T-helper 22 cell (primary cell): ENCODE measurements at places on chromosomes 2 and 18.
A peak's percentile ranks its signal among the peaks of the same experiment; 100 is the strongest.

DNA sequence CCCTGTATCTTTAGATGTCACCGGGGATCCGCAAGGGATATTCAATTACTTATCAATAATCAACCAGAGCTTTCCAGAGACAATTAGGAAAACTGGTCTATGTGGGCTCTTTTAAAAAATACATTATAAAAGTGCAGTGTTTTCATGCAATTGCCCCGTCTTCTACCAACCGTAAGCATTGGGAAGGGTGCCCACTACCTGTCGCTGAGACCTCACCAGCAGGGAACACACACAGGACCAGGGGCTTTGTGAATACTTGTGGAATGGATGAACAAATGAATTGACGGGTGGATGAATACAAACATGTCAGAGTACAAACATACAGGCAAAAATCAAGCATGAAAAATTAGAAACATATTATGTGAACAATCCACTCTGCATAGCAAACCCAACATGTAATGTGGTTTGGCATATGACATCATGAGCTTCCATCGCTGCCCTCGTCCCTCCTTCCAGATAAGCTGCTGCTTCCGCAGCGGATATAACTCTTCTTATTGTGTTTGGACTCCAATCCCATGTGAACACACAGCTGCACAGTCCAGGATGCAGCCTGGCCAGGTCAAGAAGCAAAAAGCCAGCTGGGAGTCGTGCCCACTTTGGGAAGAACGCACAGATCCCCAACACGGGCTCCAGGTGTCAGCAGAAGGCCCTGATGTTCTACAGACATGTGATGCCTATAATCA, 5.3 kb downstream of the FHL2 start:
- no peak for DNase-seq

DNA sequence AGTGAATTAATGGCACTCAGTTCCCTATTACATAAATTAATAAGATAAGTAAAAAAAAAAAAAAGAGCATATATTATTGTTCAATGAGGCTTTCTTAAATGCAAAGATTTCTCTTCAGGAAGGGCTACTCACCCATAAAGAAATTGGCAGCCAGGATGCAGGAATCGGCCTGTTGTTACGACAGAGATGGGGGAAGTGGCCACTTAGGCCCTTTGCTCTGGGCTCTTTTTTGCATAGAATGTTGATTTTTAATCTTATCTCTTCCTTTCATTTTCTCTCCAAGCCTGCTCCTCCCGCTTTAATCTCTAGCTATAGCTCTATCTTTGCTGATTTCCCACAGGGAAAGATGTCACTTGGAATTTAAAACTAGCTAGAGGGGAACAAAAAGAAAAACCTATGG, 391.8 kb upstream of the CRIM1 start:
- DNase-seq: no peak

DNA sequence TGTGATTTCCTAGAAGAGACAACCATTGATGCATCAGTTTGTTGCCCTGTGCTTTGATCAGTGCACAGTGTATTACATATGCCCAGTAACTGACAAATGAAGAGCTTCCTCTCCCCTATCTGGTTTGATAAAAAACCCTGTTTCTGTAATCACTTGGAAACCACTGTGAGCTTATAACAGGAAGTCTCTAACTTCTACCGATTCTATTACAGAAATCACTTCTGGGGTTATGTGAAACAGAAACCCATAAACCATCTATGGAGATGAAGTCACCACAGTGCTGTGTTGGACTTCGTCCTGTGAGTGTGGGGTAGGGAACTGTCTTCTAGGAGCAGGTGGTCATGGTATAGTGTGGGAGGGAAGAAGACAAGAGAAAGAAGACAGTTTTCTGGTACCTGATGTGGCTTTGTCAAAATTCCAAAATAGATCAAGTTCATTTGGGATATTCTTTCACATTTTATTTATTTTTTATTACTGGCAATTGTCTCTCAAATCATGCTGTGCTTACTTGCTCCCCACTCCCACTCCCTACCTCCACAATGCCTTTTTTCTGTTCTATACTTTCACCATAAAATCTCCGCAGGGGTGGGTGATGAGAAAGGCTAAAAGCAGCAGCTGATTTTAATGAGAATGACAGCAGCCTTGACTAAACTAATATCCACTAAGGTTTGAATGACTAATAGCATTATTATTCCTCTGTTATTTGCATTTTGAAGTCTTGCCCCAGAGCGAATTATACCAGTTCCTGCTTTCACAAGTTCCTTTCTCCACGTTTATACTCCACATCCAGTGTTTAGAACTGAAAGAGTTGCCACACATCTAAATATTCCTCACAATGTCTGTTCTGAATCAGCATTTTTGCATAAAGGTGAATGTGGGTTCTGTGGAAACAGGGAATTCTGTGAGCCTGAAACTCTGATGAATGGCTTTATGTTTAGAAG, 41.7 kb upstream of the RND3 start:
- no peak for DNase-seq

GRCh38 chr2:170548304-170548703, 166.8 kb upstream of the SP5 start:
- DNase-seq: no peak

DNA sequence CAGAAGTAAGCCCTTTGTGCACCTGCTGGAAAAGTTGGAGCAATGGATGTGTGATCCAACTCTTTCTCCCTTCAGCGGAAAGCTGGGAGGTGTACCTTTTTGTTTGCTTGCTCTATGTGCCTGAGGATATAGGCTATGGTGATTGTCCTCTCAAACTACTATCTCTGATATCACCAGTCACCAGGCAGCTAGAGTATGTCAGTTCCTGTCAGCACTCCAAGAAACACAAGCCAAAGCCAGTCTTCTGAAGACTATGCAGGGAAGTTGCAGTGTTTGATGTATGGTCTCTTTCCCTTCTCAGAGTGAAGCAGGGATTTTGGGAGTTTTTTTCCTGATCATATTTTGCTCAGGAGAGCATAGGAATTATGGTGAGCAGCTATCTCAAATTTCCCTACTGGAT, 146.4 kb downstream of the PTH2R start:
- no peak for DNase-seq

DNA sequence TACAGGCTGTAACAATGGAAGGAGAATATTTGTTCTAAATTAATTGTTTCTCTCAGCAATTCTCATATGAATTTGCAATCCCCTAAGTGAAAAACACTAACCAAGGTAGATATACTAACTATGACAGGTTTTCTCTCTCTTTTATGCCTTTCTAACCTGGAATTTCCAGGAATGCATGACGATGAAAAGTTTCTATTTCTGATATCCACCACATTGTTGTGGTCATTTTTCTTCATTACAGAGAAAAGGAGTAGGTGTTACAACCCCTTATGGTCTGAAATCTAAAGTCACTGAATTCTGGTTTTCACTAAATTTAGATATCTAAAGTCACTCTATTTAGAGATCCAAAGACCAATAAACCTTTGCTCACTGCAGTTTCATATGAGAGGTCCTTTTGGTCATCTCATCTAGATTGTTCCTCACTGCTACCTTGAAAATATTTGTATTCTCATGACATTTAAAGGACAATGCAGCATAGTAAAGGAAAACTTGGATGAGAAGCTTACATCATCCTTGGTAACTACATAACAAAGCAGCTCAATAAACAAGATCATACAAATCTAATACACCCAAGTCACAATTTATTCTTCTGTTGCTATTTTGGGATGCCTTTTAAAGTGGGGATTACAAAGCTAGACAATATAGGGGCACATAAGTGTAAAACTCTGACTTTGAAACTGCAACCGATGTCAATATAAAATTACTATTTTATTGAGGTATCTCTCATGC, 85.8 kb downstream of the TCF4 start:
- no peak for DNase-seq

DNA sequence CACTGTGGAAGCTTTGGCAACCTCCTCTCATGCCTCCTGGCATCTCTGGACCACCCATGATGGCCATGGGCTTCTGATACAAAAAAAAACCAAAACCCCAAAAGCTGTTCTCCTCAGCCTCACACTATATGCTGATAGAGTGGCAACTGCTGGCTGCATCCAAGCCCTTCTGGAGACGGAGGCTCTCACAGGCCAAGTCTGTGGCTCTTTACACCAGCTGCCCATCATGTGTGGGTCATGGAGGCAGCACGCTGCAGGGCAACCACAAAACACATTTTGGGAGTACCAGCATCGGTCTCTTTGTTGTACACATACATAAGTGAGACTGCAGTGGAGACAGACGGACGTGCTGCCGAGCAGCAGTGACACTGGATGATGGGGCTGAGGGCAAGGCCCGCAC, 45.3 kb downstream of the SP110 start:
- no peak for DNase-seq

DNA sequence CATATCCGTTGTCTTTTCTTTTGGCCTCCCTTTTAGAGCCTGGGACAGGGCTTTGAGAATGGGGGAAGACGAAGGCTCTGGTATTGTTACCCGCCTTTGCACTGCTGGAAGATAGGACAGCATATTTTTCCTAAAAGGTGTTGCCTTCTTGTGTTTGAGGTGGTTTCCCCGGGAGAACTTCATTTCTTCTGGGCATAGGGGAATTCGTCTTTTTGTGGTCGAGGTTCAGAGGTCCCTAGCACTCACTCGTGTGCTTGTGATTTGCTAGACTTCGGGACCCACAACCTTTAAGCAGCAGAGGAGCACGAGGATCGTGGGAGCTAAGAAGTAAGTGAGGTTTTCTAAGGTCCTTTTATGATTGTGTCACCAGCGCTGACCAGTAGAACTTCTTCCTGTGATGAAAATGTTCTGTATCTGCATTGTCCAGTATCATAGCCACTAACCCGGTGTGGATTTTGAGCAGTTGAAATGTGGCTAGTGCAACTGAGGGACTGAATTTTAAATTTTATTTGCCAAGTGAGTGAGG, 611 bp downstream of the ZNF512 start:
- DNase-seq: no peak

DNA sequence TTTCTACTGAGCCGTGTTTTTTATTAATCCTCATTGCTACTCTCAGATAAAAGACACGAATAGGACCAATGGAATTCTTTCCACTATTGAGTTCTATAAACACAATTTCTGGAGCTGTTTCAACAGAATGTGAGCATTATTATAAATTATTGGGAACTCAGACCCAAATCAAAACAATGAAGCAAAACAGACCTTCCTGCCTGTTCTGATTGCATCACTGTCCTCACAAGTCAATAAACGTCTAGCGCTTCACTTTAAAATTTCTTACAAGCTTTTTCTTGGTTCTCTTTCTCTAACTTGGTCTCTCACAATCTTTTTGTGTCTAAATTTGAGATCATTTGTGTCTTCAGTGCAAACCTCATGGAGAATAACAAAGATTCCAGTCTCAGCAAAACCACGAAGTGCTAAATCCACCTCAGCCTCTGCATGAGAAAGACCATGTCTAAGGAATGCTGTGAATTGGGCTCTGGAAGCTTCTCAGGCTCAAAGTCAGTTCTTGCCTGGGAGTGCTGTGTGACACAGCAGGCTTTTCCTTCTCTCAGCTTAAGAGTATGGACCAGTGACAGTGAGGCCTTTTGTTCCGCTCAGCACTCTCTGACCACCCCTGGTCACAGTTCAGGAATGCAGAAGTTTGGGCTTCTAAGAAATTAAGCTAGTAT, 22.8 kb downstream of the ARHGAP28 start:
- no peak for DNase-seq

DNA sequence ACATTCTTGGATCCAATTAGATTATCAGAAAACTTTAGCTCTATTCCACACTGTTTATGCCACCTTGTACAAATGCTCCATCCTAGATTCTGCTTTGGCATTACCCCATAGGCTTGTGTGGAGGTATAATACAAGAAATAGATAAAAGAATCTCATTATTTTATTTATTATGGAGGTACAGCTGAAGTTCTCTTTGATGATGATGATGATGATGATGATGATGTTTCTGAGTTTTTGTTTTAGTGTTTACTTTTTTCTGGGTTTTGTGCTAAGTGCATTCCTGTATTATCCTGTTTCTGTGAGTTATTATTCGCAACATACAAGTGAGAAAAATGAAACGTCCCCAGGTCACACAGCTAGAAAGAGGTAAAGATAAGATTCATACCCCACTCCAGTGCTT, 43.4 kb downstream of the ANXA4 start:
- DNase-seq: no peak

DNA sequence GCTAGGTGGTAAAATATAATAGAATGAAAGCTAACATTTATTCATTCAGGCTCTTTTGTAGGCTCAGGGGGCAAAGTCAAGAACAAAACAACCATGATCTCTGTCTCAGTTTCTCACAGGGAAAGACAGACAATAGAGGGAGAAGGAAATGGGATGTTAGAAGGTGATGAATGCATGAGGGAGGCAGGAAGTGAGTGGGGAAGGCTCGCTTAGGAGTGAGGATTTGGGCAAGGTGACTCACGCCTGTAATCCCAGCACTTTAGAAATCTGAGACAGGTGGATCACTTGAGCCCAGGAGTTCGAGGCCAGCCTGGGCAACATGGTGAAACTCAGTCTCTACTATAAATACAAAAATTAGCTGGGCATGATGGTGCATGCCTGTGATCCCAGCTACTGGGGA, 88.4 kb downstream of the CTIF start:
- DNase-seq: no peak

- DNase-seq: no peak
Observed at GRCh38 chr18:3911413-3911812, 461.4 kb downstream of the TGIF1 start.

DNA sequence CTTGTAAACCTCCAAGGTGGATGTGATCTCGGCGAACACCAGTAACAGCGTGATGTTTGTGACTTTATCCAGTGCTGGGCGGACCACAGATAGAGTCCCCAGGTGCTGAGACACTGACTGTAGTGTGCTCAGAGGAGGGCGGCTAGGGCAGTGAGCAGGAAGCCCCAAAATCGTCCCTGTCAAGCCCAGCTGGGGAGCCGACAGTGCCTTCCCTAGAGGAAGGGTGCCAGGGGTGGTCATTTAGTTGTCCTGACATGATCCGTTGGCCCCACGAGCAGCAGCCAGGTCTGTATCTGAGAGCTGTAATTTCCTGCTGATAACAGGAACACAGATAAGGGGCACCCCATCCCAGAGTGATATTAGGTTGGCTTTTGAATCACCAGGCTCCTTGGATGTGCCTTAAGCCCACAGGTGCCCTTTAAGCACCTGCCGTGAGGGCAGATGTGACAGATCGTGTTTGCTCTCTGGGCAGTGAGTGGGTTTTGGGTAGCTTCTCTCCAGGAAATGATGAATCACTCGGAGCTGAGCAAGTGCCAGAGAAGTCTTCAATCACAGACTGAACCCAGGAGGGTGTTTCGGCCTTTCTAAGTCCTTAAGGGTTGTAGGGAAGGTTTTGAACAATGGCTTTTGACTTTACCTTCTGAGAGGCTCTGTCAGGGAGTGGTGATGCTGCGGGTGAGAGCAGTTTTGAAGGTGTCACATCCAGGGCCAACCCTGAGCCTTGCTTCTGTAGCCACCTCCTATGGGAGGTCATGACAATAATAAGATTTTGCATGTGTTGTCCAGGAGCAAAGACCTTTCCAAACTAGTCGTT, 7.7 kb downstream of the LPIN1 start:
- peak; percentile 67 for DNase-seq
